T-cell (primary cell): ENCODE measurements at places on chromosomes 7 and 10. TPM values are rescaled to one million over a fixed set of nuclear protein-coding genes. Genes with fewer than 3 reads are reported as not detected.

DNA sequence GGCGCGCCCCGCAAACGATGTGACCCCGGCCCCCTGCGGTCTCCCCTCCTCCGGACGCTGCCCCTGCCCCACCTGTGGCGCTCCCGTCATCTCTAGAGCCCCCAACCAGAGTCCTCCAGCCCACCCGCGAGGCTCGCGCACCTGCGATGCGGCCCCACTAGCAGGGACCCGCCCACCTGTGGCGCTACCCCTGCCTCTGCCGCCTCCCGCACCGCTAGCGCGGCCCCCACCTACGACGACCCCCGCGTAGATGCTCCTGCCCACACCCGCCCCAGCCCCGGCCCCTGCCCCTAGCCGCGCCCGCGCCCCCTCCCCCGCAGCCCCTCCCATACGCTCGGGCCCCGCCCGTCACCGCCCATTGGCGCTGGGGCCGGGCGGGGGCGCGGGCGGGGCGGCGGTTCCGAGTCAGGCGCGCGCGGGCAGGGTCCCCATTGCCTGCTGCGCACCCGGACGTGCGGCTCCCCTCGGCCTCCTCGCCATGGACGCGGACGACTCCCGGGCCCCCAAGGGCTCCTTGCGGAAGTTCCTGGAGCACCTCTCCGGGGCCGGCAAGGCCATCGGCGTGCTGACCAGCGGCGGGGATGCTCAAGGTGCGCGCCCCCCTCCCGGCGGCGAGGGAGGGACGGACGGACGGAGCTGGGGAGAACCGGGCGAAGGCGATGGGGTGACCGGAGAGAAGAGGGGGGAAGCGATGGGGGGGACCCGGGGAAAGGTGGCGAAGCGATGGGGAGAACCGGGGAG lies at the start of gene PFKP:
TSS of gene PFKP (plus strand) at position 431 of the 741 bp plus-strand sequence. CDS start at position 479, 48 bp downstream.
- peaks cover 3% of the 10 kb centered on the region for H3K4me1 ChIP-seq
- DNase-seq, result peak; percentile 19
- peak within 1 kb of the TSS; percentile 96 for H3K4me3 ChIP-seq
- H3K36me3 ChIP-seq, result no peaks in the 10 kb centered on the region

GRCh38 chr10:105967256-105967655 lies 1197.2 kb downstream of the SORCS1 start:
- H3K36me3 ChIP-seq, result no peaks in the 10 kb centered on the region
- no peak overlapping the region for H3K27ac ChIP-seq
- H3K27me3 ChIP-seq, result no peaks in the 10 kb centered on the region
- no peaks in the 10 kb centered on the region for H3K4me1 ChIP-seq

ADAM12 gene
- total RNA-seq, result 2.2 TPM

GRCh38 chr10:504806-505205 lies 184.7 kb downstream of the DIP2C start:
- H3K36me3 ChIP-seq, result no peaks in the 10 kb centered on the region
- no peak for DNase-seq
- H3K4me1 ChIP-seq, result peaks cover 12% of the 10 kb centered on the region
- H3K4me3 ChIP-seq, result no peak overlapping the region
- H3K27ac ChIP-seq, result no peak overlapping the region
- peaks cover 17% of the 10 kb centered on the region for H3K27me3 ChIP-seq

GRCh38 chr7:139687211-139687954 lies 90.4 kb downstream of the HIPK2 start:
- H3K4me3 ChIP-seq, result no peak overlapping the region
- no peaks in the 10 kb centered on the region for H3K27me3 ChIP-seq
- no peak for DNase-seq
- H3K4me1 ChIP-seq, result peaks cover 3% of the 10 kb centered on the region
- H3K36me3 ChIP-seq, result peaks cover 9% of the 10 kb centered on the region

- H3K4me1 ChIP-seq, result peaks cover 11% of the 10 kb centered on the region
- no peak for DNase-seq
These were observed 2.3 kb downstream of the ERLIN1 start for GRCh38 chr10:100183481-100183880.

DNA sequence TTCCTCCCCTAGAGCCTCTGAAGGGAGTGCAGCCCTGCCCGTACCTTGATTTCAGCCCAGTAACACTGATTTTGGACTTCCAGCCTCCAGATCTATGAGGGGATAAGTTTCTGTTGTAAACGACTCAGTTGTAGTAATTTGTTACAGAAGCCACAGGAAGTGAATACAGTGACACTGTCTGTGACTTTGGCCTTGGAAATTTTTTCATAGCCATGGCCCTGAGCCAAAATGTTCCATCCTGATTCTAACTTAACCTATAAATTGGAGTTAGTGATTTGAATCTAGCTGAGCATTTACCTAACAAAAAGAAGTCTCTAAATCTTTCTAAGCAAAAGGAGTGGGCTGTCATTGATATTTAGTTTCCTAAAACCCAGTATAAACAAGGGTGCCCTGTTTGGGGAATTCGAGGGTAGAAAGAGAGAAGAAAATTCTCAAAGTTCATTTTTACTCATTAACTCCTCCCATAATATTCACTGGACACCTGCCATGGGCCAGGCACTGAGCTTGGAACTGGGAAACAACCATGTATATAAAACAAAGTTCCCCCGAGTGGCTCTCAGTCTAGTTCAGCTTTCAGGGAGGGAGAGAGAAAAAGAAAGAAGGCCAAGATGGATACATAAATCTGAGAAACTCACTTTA lies 162.3 kb downstream of the SKIDA1 start:
- H3K27ac ChIP-seq, result no peak overlapping the region
- no peak for DNase-seq
- H3K4me3 ChIP-seq, result no peak overlapping the region

DNA sequence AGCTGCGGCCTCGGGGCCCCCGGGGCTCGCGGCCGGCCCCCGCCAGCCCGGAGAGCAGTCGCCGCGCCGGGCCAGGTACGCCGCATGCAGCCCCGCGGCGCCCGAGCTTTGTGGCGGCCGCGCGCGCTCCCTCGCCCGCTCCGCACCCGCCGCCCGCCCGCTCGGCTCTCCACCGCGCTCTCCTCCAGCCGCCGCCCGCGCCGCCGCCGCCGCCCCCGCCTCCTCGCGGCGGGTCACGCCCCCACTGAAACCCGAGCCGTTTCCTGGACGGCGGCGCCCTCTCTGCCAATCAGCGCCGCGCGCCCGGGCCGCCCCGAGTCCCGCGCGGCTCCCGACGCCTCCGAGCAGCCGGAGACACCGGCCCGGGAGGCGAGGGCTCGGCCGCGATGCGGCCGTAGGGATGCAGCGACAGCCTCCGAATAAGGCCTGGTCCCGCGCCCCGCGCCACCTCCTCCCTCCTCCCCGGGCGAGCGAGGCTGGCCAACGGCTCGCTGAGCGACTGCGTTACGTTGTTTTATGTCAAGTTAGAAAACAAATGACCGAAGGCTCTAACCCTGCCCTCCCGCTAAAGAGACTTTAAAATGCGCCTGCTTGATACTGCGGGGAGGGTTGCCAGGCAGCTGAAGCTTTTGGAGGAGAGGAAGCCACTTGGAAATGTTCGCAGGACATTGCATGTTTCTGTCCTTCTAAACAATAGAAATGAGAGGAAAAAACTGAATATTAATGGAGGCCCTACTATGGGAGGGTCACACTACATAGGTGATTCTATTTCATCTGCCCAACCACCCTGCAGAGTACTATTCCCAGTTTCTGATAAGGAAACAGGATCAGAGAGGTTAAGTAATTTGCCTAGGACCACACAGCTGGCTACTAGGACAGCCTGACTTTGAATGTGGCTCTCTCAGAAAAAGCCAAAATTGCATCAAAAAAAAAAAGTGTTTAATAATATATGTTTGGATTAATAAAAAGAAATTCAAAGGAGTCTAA lies at the start of gene FGFR2:
TSS of gene FGFR2 (minus strand) at position 182 of the 987 bp plus-strand sequence. CDS start 4,627 bp downstream, outside the sequence.
- no peak for DNase-seq
- no peaks in the 10 kb centered on the region for H3K36me3 ChIP-seq
- peaks cover 41% of the 10 kb centered on the region for H3K27me3 ChIP-seq

- no peaks in the 10 kb centered on the region for H3K36me3 ChIP-seq
- H3K27ac ChIP-seq, result peak overlapping the region; percentile 86
- peaks cover 7% of the 10 kb centered on the region for H3K4me1 ChIP-seq
These were observed 20.0 kb upstream of the GALNTL5 start for GRCh38 chr7:151936207-151936606.

DNA sequence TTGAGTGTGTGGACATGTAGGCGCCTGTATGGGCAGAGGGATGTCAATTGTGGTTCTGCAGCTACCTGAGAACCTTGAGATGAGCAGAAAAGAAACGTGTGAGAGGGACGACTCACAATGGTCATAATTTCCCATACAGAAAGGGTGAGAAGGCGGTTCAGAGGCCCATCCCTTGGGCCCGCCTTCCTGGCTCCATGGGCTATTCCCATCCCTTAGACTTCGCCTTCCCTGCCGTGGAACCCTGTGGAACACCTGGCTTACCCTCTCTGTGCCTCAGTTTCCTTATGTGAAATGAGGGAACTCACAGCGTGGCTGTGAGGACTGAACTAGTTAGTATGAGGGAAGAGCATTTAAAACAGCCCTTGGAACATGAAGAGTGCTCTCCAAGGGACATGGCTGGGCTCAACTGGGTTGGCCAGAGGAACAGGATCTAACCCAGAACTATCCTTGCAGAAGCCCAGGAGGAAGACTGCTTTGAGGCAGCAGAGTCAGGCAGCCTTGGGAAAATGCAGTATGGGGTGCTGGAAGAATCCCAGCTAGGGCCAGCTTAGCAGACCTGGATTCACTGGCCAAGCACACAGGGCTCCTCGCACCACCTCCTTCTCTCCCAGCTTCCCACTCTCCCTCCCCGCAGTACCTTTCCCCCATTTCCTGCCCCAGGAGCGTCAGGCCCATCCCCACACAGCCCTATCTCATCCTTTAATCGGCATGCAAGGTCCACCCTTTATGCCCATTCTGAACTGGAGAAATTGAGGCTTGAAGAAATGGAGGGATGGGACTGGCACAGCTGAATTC lies 11.1 kb upstream of the ZMIZ1 start:
- H3K4me1 ChIP-seq, result no peaks in the 10 kb centered on the region
- H3K27me3 ChIP-seq, result peaks cover 21% of the 10 kb centered on the region
- no peak for DNase-seq
- H3K4me3 ChIP-seq, result no peak overlapping the region

- H3K36me3 ChIP-seq, result no peaks in the 10 kb centered on the region
- no peak for DNase-seq
- H3K4me3 ChIP-seq, result no peak overlapping the region
- H3K27ac ChIP-seq, result no peak overlapping the region
- H3K4me1 ChIP-seq, result no peaks in the 10 kb centered on the region
These were observed 350.3 kb downstream of the GPAM start for GRCh38 chr10:111833251-111833650.

DNA sequence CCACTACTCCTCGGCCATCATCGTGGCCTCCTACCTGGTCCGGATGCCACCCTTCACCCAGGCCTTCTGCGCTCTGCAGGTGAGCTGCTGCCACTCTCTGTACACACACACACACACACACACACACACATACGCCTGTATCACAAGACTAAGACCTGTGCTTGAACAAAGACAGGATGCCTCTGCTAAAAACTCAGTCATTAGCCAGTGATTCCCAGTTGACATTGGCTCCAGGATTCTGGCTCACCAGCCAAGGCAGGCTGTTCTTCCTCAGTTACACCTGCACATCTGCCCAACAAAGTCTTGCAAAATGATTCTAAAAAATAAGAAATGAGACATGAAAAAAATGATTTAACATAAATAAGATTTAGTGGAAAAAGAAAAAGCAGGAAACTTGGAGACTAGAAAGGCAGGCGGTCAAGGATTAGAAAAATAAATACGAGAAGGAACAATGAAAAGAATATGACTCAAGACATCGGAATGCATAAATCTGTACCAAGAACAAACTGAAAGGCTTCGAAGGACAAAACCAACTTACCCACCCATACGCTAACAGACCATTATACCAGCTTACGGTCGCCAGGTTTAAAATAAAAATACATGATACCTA lies 7.4 kb upstream of the LRRC18 start:
- no peak overlapping the region for H3K4me3 ChIP-seq
- H3K36me3 ChIP-seq, result peaks cover 2% of the 10 kb centered on the region
- no peak overlapping the region for H3K27ac ChIP-seq
- H3K4me1 ChIP-seq, result no peaks in the 10 kb centered on the region
- H3K27me3 ChIP-seq, result peaks cover 7% of the 10 kb centered on the region
- DNase-seq, result no peak

IQUB gene
- not detected for total RNA-seq

- H3K4me3 ChIP-seq, result peak overlapping the region; percentile 11
- H3K27me3 ChIP-seq, result no peaks in the 10 kb centered on the region
- H3K27ac ChIP-seq, result peak overlapping the region; percentile 96
These were observed 45.7 kb downstream of the IKZF1 start for GRCh38 chr7:50349963-50350944.

LFNG gene
- 182 TPM for total RNA-seq

IKZF1 gene
- total RNA-seq, result 494 TPM

SPDYE9 gene
- total RNA-seq, result not detected

GRCh38 chr7:41478187-41478586 lies 224.7 kb downstream of the INHBA start:
- no peak overlapping the region for H3K4me3 ChIP-seq
- H3K27ac ChIP-seq, result no peak overlapping the region
- no peaks in the 10 kb centered on the region for H3K27me3 ChIP-seq
- no peak for DNase-seq
- no peaks in the 10 kb centered on the region for H3K36me3 ChIP-seq
